Stimulated activated CD4-positive, alpha-beta T cell treated with anti-CD3 and anti-CD28 coated beads, Interleukin-1b, Interleukin-23, amount 100 ng/mL, for 48 hours (primary cell): ENCODE measurements at places on chromosomes 5 and 9.

DNA sequence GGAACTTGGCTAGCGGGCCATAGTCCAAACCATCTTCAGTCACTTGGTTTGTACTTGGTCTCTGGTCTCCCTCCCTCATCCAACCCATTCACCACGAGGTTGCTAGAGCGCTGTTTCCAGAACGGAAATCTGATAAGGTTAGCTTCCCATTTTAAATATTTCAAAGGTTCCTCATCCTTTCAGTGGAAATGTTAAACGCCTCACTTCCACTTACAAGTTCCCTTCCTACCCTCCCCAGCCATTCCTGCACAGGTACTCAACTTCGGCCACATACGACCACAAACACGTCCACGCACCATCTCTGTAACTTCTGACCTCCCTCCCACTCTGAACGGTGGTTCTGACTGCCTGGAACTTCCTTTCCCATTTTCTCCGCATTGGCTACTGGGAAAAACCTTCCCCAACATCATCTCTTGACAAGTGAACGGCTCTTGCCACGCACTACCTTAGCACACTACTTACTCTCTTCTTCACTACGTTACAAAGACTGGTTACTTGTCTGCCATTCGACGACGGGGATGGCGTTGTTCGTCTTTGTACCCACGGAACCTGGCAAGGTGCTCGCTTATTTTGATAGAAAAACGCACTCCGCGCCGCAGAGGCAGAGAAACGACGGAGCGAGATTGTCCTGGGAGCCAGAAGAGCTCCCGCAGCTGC lies 629 bp downstream of the CCNH start:
- DNase-seq = peak; percentile 35

GRCh38 chr9:35829764-35830096 lies 702 bp downstream of the TMEM8B start:
- DNase-seq = no peak

DNA sequence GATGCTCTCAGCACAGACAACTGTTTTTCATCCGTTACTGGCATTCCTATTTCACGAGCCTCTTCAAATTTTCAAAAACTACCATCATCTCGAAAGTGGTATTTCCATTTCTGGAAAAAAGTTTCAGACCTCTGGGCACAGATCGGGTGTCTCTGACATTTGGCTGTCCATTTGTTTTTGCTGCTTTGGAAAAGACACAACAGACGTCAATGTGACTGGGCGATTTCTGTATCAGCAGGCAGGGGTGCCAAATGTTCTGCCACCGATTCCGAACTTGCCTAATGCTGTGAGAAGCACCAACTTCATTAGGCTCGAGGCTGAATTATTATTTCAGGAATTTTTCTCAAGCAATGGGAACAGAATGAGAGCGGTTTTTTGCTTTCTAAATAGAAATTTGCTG lies 105.6 kb downstream of the ARSB start:
- DNase-seq = no peak

- DNase-seq = no peak
Measured at GRCh38 chr5:42492974-42493373, 69.7 kb downstream of the GHR start.

DNA sequence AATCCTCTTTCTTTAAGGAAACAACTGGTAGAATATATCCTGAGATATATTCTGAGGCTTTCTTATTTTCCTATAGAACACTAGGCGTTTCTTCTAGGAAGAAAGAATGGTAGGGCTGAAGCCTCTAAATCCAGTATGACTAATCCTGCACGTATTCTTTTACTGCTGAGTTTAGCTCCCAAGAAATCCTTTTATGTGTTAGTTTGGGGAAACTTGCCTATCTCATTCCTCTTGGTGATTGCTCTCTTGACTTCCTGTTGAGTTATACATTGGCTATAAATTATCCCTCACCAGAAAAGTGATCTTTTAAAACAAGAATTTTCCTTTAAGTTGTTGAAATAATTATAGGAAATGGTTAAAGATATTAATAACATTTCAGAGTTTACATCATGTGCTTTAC lies 422.9 kb downstream of the TMEM161B start:
- DNase-seq = no peak

DNA sequence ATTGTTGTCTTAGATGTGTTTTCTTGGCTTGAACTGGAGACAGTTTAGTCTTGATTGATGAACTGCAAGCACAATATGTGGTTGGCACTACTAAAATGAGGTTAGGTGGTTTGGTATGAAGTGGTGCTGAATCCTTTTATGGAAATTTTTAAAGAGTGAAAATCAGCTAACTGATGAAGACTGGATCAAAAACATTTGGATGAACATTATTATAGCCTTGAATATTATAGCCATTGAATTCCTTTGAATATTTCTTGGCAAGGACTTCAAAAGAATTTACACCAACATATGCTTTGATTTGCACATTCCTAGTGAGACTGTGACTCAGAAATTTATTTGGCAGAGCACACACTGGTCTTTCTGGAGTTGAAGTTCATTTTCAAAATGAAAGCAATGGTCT lies 318.3 kb downstream of the CHSY3 start:
- DNase-seq = no peak

DNA sequence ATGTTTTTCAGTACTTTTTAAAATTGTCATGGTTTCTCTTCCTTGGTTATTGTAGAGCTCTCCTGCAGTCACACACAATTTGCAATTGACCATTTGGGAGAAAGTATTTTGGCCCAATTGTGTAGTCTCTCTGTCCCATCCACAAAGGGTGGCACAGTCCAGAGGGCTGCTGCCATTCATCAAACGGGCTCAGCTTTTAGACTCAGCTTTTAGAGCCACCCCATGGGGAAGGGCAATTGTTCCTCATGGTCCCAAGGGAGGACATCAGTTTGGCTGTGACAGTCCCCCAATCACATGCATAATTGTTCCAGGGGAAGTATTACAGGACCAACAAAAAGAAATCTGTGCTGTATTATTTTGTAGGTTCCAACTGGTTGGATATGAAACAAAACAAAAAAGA lies 207.6 kb downstream of the ZNF462 start:
- no peak for DNase-seq

GRCh38 chr5:145347026-145347616 lies 488.0 kb downstream of the PRELID2 start:
- DNase-seq = no peak

DNA sequence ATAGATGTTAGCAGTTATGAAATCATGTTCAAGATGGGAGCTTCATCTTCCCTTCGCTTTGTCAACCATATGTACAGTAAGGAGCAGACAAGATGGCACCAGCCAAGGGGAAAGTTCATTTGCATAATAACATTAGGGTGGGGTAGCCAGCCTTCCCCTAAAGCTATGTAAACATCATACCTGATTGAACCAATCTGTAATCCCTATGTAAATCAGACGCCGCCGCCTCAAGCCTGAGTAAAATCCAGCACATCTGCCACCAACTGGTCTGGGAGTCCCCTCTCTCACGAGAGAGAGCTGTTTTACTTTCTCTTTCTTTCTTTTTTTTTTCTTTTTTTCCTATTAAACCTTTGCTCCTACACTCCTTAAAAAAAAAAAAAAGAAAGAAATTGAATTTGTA lies 30.8 kb upstream of the REEP2 start:
- DNase-seq = peak; percentile 21

DNA sequence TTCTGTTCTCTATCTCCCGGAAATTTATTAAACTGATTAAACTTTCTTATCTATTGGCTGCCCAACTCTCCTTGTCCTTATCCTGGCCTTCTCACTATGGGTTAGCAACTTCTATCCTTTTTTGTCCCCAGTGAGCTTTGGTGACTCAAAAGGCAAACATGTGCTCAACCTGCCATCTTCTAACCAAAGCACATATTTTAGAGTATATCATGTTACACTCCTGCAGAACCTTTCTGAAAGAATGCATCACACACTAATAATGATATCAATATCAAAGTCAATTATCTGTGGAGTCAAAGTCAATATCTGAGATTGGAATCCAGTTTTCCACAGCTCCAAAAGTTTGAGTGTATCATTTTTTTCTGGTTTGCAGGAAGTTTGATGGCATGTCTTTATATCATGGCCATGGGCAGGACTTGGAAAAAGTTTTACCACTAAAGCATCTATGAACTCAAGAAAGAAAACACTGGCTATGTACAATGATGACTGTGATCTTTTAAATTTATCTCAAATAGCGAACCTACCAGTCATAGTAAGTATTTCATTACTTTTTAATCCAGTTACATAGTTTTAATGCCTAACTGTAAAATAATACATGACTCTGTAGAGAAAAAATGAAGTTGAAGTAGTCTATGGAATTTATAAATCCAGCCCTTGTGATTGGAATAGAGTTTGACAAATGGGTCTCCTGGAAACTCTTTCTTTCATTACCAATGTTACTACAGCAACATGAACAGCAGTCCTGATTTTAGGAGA lies 166.8 kb downstream of the DROSHA start:
- DNase-seq = no peak

DNA sequence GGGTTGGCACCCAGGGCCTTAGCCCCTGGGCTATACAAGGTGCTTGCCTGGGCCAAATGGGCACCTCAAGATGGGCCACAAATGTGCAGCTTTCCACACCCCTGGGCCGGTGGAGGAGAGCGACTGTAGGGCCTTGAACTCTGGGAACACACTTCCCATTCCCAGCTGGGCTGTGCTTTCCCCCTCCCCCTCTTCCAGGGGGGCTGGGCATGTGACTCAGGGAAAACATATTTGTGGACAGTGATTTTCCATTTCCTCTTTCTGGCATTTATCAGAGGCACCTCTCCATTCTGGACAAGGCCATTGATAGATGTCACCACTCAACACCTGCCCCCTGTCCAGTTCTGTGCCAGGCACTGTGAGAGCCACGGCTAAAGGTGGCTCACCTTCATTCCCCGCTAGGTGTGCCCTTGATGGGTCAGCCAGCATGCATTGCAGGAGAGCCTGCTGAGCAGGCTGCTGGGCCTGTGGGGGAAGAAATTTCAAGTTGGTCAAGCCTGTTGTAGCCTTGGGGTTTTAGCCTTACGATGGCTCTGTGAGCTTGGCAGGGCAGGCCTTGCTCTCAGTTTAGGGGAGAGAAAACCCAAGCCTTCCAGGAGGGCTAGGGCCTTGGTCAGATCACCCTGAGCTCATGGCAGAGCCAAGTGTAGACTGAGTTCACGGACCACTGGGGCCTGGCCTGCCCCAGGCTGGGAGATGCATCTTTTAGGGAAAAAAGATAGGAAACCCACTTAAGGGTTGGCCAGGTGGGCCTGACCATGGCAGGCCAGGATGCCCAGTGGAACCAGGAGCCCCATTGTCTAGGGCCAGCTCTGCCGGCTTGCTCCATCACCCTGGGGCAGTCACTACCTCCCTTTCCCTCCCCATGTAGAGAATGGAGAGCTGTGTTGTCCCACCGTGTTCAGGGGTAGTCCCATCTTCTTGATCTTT lies 113.9 kb downstream of the DAB2IP start:
- DNase-seq = no peak

DNA sequence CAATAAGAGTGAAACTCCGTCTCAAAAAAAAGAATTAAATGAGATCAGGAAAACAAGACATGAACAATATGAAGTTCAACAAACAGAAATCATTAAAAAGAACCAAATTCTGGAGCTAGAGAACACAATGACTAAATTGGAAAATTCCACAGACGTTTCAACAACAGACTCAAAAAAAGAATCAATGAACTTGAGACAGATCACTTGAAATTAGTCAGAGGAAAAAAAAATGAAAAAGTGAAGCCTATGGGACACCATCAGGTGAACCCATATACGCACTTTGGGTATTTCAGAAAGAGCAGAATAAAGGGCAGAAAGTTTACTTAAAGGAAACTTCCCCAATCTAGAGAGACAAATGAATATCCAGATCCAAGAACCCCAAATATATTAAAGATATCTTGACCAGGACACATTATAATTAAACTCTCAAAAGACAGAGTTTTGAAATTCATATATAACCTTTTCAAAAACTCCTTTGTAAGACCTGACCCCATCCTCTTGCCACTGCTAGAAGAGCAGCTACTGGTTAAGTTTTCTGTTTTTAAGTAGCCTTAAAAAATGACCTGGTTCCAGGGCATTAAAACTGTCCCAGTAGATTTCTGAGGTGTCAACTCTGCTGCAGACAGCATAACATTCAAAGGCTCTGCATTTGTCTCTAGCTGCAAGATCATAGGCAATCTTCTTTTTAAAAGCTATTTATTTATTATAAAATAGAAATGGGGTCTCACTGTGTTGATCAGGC lies 7.7 kb upstream of the MATR3 start:
- DNase-seq = no peak
